Thyroid gland (tissue), 4 donors: ENCODE measurements at places on chromosomes 16 and 17.
A peak's percentile ranks its signal among the peaks of the same experiment; 100 is the strongest.

DNA sequence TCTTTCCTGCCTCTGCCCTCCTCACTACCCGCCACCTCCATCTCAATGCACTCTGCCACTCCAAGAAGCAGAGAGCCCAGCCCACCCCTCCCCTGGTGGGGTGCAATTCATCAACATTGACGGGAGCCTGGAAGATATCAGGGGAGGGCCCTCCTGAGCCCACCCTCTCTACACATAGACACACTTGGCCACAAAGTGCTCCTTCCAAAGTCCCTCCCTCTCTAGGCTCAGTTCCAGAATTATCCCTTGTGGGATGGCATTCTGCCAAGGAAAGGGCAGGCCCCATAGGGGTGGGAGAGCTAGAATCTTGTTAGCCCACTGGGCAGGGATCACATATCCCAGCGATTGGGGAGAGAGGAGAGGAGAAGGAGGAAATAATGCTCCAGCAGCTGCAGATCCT lies 66.2 kb downstream of the TMEM132E start:
- DNase-seq = no peak

DNA sequence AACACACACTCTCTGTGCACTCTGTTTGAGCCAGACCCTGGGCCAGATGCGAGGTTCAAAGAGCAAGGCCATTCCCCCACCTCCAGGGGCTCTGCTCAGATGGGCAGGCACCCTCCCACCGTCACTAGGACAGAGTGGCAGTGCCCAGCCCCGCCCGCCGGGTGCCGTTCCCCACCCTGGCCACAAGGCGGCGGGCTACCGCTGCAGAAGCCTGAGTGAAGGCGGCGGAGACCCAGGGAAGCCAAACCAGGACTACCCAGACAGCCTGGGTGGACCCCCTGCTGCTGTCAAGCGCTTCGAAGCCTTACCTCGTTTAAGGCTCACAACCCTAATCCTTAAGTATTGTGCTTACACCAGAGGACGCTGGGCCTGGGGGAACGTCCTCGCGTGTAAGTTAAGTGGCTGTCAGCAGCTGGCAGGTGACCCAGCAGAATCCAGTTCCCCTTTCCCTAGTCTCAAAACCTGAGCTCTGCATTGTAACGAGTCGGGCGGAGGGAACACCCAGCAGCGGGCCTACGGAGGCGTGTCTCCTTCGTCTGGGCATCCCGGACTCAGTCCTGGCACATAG lies 4.5 kb downstream of the ARHGAP27 start:
- peak; percentile 80 for DNase-seq

GRCh38 chr16:22710326-22710725 lies 103.6 kb upstream of the HS3ST2 start:
- no peak for DNase-seq

DNA sequence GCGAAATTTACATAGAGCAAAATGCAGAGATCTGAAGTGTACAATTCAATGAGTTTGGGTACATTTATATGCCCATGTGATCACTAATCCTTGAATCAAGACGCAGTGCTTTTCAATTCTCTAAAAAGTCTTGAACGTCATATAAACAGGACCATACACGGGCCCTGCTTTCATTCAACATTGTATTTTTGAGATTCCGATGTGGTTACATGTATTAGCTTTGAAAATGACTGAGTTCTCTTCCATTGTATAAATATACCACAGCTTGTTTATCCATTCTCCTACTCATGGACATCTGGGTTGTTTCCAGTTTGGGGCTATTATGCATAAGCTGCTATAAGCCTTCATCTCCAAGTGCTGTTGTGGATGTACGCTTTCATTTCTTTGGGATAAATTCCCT lies 45.5 kb downstream of the ZCCHC14 start:
- DNase-seq = no peak

- peak; percentile 62 for DNase-seq
Measured at GRCh38 chr17:31621566-31621965, 230.1 kb downstream of the RAB11FIP4 start.

DNA sequence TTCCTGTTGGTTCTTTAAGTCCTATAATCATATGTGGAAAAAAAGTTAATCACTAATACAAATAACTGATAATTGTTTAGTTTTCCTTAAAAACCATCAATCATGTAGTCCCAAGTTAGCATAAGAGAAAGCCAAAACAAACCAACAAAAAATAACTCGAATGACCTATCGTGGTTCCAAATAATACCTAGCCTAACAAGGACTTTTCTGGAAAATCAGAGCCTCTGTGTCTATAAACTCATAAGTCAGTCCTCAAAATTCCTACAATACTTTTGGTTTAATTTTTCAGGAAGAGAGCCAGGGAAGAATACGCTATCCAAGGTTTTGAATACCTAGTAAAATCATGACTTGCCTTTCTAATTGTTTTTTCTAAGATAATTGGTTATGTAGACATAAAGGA lies 975.3 kb upstream of the SOX9 start:
- DNase-seq = no peak

- DNase-seq = peak; percentile 84
Measured at GRCh38 chr17:3667366-3668278, 756 bp downstream of the TAX1BP3 start.

DNA sequence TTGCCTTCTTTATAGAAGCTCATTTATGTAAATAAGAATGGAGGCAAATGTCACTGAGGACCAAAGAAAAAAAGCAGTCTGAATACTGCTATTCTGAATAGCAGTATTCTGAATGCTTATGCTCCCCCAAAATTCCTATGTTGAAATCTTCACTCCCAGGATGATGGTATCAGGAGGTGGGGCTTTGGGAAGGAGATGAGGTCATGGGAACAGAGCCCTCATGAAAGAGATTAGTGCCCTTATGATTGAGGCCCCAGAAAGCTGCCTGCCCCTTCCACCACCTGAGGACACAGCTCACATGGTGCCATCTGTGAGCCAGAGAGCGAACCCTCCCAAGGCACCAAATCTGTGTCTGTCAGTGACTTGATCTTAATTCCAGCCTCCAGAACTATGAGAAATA lies 28.8 kb downstream of the HEATR6 start:
- DNase-seq = no peak

DNA sequence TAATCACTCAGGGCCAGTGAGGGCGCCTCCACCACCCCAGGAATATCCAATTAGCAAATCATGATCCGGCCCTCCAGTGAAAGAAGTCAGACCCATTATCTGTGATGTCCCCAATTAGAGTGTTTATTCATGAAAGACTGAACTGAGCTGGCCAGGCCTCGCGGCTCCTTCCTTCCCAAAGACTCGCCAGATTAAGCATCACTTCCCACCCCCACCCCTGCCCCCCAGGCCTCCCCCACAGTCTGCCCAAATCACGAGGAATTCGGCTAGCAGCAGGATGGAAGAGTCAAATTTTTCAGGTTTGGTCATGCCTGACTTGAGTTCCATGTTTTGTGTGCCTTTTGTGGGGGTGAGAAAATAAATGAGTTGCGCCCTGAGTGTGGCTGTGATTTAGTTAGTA lies 298.4 kb upstream of the SALL1 start:
- peak; percentile 12 for DNase-seq

- DNase-seq = no peak
Measured at GRCh38 chr16:89197633-89198416, 2.5 kb downstream of the SLC22A31 start.

- DNase-seq = no peak
Measured at GRCh38 chr17:60127068-60128064, 22.4 kb upstream of the CA4 start.

DNA sequence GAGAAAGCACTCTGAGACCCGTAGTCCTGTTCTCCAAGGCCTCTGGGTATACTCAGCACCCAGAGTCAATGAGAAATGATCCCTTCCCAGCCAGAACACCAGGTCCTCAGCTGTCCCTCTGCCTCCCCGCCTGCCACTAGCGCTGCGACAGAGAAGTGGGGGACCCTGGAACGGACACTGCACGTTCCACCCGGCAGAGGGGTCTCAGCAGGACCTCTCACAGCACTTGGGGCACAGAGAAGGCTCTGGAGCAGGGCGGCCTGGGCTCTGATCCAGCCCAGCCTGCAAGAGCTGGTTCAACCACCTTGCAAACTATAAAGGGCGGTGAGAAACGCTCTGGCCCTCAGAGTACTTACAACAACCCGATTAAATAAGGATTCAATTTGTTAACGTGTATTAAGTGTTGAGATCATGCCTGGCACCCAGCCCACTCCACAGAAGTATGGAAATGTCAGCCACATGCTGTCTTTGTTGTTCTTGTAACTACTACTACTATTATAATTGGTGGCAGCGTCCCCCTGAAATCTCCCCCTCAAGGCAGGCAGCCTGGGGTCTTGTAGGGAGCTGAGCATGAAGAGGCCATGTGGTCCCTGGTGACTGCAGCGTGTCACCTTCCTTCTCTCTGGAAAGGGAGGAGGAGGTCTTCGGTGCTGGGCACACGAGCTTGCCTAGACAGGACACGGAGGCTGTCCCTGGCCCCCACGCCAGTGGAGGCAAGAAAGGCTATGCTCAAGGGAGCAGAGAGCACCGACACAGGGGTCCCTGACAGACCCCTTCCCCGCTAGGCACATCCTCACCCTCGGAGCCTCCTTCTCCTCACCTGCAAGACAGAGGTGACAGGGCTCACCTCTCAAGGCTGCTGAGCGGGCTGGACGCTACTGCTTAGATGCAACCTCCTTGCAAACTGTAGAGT lies 2.4 kb downstream of the OSGIN1 start:
- peak; percentile 16 for DNase-seq

- DNase-seq = no peak
Measured at GRCh38 chr17:35404360-35404759, 27.9 kb downstream of the SLFN12 start.

DNA sequence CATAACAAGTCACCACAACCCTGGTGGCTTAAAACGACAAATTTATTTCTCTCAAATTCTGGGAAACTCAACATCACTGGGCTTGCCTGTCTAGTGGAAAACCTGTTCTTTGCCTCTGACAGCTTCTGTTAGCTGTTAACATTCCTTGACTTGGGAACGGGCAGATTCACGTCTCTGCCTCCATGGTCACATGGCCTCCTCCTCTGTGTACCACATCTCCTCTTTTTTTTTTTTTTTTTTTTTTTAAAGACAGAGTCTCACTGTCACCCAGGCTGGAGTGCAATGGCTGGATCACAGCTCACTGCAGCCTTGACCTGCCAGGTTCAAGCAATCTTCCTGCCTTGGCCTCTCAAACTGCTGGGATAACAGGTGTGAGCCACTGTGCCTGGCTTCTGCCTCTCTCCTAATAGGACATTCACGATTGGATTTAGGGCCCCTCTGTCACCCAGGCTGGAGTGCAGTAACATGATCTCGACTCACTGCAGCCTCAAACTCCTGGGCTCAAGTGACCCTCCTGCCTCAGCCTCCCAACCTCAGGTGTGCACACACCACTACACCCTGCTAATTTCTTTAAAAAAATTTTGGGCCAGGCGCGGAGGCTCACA lies 11.7 kb upstream of the LLGL1 start:
- no peak for DNase-seq

DNA sequence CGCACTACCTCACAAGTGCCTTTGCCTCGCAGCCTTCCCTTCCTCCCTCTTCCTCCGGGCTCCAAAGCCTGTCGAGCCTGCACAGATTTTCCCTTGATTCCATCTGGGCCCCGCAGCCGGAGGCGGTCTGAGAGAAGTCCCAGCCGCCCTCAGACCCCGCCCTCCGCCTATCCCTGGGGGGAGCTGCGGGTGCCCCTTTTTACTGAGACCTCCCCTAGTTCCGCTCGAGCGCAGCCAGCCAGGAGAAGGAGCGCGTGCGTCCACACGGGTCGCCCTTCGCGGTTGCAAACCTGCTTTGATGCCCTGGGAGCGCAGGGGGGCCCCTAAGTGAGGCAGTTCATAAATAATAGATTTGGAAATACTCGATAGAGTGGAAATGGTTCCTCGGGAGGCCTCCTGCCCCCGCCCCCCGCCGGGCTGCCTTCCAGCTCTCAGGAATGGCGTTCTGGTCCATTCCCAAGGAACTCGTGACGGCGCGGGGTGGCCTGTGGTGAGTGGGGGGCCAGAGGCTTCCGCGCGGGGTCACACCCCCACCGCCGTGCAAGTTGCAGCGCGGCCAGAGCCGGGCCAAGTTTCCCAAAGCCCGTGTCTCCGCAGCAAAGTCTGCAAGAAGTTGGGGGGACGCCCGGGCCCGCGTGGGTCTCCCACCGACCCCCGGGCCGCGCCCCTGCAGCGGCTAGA lies 610 bp downstream of the C16orf74 start:
- DNase-seq = peak; percentile 51

- DNase-seq = no peak
Measured at GRCh38 chr17:22374741-22375140, 682.4 kb downstream of the KCNJ18 start.

DNA sequence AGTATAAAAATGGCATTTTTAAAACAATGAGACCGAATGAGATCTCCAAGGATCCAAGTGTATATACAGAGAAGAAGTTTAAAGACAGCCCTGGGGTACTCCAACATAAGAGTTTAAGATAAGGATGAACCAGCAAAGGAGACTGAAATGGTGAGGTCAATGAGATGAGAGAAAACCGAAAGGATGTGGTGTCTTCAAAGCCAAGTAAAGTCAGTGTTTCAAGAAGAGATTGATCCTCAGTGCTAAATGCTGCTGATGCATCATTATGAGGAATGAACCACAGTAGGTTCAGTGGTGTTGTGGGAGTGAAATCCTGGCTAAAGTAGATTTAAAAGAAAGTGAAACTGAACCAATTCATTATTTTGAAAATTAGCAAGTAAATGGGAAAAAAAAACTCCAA lies 38.1 kb upstream of the NLK start:
- no peak for DNase-seq

GRCh38 chr16:68889508-68890150 lies 46.3 kb downstream of the TANGO6 start:
- DNase-seq = no peak

DNA sequence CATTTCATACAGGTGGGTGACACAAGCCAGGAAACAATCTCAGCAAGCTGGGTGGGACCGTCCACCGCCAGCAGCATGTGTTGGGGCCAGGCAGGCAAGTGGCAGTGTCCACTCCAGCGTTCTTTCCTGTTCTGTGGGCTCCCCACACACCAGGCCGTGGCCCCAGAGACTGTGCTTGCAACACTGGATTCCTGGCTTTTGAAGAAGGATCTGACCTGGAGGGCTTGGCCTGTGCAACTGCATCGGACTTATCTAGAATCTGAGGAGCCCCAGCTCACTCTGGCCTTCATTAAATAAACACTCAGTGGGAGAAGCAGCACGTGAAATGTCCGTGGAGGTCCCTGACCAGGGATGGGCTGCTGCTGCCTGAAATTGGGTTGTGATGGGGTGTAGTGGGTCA lies 3.2 kb downstream of the KSR1 start:
- DNase-seq = no peak

GRCh38 chr16:3377917-3378316 lies 22.2 kb downstream of the OR2C1 start:
- DNase-seq = no peak

- peak; percentile 25 for DNase-seq
Measured at GRCh38 chr17:16352303-16352666, 984 bp downstream of the CENPV start.
